ENCODE measurements at places on chromosomes 6 and 20.

- DNase-seq = no peak
Measured at GRCh38 chr6:35719830-35720733, 16.8 kb upstream of the ARMC12 start.

DNA sequence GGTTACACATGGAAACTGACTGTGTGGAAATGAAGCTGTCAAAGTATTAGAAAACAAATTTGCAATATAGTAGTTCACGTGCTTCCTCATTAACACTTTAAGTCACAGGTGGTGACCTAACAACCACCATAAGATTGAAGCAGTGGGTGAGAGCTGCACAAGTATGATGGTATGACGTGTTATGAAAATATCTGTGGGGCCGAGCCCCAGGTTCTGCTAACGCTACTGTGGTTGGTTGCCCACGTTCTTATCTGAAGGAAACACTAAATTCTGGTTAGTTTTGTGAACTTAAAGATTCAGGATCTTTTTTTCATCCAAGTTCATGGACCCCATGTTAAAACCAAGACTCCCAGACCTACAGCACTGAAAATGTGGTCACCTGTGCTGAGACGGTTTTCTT lies 243.0 kb upstream of the RIN2 start:
- no peak for DNase-seq

DNA sequence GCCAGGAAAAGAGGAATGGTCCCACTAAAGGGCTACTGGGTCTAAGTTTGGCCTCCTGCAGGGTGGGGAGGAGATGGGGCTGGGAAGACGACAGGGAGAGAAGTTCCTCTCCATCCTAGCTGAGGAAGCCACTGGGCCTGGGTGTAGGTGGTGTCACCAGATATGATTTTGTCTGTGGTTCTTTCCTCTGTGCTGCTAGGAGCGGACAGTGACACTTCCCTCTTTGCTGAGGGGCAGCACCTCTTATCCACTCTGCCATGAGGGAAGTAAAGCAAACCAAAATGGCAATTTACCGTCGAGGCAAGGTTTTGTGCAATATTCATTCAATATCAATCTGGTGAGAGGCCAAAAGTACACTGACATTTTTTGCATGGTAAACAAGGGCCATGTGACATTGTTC lies 33.0 kb upstream of the NR2E1 start:
- no peak for DNase-seq

GRCh38 chr6:122619309-122619708 lies 9.1 kb downstream of the PKIB start:
- DNase-seq = no peak

DNA sequence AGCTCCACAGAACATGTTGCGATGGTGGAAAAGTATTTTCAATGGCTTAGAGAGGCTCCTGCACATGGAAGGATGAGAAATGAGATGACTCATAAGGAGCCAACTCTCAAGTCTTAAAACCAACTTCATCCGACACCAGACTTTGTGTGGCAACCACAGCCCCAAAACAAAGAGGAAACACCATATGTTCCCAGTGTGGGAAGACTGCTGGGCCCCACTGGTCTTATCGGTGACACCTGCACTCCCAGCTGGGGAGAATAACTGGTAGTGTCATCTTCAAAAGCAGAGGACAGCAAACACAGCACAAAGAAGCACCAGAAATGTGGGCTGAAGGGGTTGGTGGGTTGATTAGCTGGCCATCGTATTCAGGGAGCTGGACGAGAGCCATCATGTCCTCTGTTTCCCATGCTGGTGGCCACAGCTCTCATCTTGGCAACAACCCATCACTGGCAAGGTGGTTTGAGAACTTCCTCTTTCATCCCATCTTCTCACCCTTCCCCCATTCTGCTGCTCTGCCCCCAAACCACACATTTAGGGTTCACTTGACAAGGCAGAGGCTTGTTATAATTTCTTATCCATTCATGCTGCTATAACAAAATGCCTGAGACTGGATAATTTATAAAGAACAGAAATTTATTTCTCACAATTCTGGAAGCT lies 46.0 kb upstream of the TASP1 start:
- DNase-seq = no peak

DNA sequence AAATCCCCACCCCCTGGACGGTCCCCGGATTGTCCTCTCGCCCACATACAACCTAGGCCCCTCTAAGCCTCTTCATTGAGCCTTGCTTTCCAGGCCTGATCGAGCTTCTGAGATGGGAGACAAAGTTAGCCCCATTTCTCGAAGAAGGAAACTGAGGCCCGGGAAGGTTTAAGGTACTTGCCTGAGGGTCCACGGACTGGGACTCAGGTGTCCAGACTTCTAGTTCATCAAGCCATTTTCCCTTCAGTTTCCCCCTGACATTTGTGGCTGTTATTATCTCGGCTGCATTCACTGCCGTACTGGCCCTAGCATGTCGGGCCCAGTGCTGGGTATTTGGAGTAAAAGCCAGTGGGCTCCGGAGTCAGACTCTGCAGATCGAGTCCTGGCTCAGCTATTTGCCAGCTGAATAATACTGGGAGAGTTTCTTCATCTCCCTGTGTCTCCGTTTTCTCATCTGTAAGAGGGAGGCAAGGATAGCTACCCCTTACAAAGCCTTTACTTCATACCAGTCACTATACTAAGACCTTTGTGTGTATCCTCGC lies 633 bp downstream of the RPRD1B start:
- DNase-seq = no peak

GRCh38 chr6:168609026-168609685 lies 168.2 kb downstream of the SMOC2 start:
- DNase-seq = no peak

DNA sequence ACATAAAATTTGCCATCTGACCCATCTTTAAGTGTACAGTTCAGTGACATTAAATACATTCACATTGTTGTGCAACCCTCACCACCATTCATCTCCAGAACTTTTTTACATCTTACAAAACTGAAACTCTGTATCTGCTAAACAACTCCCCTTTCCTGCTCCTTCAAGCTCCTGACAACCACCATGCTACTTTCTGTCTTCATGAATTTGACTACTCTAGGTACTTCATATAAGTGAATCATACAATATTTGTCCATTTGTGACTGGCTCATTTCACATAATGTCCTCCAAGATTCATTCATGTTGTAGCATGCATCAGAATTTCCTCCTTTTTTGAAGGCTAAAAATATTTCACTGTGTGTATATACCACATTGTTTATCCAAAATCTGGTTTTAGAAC lies 86.9 kb upstream of the SMLR1 start:
- DNase-seq = no peak

DNA sequence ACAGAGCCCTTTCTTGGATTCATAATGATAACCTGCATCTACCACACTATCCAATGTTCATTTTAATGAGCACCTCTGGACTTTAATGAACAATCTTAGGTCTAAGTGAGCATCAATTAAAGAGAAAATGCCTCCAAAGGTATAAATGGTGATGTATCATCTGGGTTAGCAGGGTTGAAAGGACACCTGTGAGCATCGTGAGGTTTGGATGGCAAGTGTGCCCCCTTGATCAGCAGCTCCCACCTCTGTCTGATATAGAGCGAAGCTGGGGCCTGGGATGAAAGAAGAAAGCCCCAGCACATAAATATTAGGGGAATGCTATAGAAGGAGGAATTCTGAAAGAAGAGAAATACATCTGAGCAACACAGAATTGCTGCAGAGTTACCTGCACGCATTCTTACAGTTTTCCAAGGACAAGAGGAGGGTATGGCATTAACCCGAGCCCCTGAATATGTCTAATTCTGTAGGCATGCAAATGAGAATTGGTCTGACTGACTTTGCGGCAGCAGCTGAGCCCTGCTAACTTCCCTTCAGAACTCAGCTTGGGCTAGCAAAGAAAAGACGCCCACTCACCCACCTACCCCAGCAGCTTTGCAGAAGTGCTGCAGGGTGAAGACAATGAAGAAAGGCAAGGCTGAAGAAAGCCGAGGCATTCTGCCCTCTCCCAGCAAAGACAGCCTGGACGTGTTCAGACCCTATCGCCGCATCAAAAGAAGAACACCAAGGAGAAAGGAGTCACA lies 136.2 kb downstream of the GMPR start:
- DNase-seq = no peak

- DNase-seq = no peak
Measured at GRCh38 chr6:122079916-122080315, 319.5 kb upstream of the HSF2 start.

DNA sequence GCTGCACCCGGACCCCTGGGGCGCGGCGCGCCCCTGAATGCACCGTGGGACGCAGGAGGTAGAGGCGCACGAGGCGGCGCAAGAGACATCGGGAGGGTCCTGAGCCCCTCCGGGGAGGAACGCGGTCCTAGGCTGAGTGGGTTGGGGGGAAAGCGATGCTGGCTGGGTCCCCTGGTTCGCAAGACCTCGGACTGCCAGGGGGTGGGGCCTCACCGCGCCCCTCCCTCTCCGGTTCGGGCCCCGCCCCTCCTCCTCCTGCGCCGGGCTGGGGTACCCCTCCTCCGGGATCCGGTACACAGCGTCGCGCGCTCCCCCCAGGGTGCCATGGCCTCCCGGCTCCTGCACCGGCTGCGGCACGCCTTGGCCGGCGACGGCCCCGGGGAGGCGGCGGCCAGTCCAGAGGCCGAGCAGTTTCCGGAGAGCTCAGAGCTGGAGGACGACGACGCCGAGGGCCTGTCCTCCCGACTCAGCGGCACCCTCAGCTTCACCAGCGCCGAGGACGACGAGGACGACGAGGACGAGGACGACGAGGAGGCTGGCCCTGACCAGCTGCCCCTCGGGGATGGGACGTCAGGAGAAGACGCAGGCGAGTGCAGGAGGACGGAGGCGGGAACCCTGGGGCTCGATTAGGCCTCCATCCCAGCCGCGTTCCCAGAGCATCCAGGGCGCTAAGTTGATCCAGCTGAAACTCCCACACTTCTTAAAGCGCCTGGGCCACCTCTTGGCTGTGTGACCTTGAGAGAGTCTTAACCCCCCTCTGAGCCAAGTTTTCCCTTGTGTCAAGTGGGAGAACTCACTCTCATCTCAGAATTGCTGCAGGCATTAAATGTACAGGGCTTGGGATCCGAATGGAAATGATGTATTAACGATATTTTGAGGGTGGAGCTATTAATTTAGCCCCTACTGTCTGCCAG lies 541 bp downstream of the SNX21 start:
- no peak for DNase-seq

- no peak for DNase-seq
Measured at GRCh38 chr6:131067521-131067920, 4.5 kb upstream of the EPB41L2 start.

DNA sequence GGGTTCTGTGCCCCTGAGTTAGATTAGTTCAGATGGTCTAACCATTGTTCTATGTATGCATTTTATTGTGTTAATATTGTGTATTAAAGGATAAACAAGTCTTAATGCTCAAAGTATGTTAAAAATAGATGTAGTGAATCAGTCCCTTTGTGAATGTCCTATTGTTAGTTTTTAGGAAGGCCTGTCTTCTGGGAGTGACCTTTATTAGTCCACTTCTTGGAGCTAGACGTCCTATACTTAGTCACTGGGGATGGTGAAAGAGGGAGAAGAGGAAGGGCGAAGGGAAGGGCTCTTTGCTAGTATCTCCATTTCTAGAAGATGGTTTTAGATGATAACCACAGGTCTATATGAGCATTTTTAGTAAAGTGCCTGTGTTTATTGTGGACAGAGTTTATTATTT lies 12.3 kb upstream of the HMGN4 start:
- DNase-seq = no peak

GRCh38 chr20:46131396-46131795 lies 13.3 kb downstream of the CD40 start:
- DNase-seq = no peak

DNA sequence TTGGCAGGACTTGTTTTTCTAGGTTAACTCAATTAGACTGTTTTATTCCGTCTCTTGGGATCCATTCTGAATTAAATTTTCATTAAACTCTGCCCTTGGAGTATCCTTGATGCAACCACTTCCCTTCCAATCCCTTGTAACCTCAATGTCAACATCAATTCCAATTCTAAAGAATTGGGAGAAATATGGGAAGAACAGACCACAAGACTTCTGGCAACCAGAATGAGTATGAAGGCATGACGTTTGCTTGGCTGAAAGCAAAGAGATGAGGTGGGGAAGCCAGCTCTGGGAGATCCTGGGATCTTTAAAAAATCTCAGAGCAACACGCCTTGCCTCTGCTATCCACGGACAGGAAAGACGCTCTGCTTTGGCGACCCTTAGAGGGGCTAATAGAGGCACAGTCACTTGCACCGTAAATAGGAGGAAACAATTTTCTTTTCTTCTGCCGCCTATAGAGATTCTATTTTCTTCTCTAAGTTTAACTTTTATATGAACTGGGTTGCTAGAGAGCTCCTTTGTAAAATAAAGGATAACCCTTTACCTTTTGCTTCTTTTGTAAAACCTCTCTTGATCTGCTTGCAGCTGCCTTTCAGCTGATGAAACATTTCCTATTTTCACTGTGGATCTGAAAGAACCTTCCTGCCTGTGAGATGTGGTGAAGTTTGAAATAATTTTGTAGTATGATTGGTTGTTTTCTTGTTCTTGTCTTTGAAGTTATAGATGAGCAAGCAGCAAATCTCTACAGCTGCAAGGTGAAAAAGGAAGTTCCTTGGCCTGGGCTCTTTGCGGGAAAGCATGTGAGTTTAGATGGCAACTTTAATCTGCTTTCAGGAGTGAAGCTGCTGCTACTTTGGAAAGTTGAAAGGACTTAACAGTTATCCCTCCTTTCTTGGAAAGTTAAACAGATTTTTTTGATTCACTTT lies at the start of gene ASIP:
ASIP (plus strand) TSS at position 731 of the 923 bp plus-strand sequence. CDS start 18,952 bp downstream, outside the sequence.
- DNase-seq = no peak

DNA sequence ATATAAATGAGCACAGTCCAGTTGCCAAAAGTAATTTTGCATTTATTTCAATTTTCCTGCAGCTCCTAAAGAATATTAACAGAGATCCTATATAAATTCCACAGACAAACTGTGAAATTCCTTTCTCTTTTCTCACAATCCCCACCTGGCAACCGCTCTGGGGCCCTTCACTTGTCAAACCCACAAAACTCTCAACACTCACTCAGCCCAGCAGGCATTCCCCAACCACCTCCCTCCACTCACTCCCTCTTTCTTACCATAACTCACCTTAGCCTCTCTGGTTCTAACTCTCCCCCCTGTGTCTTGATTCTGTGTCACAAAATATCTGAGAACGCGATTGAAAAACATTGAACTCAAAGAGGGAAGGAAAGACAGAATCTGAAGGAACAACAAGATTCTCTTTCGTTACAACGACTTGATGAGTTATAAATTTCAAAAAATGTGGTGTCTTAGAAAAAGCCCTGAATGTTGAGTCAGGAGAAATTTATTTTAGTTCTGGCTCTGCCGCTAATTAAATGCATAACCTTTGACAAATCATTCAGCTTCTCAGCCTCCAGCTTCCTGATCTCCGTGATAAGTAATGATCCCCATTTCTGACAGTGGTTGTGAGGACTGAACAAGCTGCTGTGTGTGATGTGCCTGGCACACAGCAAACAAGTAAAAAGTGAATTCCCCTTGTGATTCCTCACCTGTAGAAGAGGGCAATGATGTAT lies 87.9 kb downstream of the UNC5CL start:
- DNase-seq = no peak

DNA sequence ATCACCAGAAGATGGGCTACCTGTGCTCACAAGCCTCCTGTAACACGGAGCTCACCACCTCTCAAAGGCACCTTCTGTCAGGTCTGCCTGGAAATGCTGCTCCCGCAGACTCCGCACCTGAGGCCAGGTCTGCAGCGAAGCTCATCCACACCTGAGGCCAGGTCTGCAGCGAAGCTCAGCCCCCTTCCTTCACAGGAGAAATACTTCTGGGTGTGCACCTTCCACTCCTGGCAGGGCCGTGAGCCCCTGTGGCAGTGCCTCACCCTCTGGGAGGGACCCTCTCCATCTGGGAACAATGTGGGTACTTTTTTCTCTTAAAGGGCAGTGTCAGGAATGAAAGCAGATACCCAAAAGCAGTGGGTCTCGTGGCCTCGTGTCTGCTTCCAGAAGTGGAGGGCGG lies 1.4 kb upstream of the SLCO4A1 start:
- no peak for DNase-seq

All from esophagus squamous epithelium (tissue), 5 donors.